ENCODE measurements at places on chromosomes 13 and 19. TPM values are rescaled to one million over a fixed set of nuclear protein-coding genes. Genes with fewer than 3 reads are reported as not detected.

Gene IL4I1
- total RNA-seq, result 0.34 TPM

Gene PDX1
- total RNA-seq, result not detected

Gene KLK2
- total RNA-seq, result not detected

Gene SYT3
- total RNA-seq, result 0.52 TPM

Gene PKN1
- total RNA-seq, result 146 TPM

Gene PNMA8B
- total RNA-seq, result 2.5 TPM

Gene IGFL1
- total RNA-seq, result not detected

Gene SERTM1
- 0.10 TPM for total RNA-seq

Gene CEACAM5
- not detected for total RNA-seq

Gene FCER2
- 0.31 TPM for total RNA-seq

Gene SPIB
- total RNA-seq, result not detected

Gene NUFIP1
- total RNA-seq, result 3.0 TPM

Gene LILRA5
- total RNA-seq, result 3.7 TPM

Gene MAMSTR
- 1.6 TPM for total RNA-seq

Gene MAN2B1
- total RNA-seq, result 55.8 TPM

Gene SYNE4
- total RNA-seq, result not detected

Gene ACP7
- total RNA-seq, result not detected

Gene CACNA1A
- 0.39 TPM for total RNA-seq

Gene MAST1
- total RNA-seq, result 0.29 TPM

Gene ZNF799
- 3.6 TPM for total RNA-seq

Gene ZNF665
- 0.79 TPM for total RNA-seq

Gene SYCN
- not detected for total RNA-seq

Gene ZNF90
- total RNA-seq, result 1.7 TPM

Gene FGF9
- total RNA-seq, result 7.8 TPM

Gene PGLYRP2
- not detected for total RNA-seq

Gene ZNF253
- 8.2 TPM for total RNA-seq

Gene C19orf38
- 1.1 TPM for total RNA-seq

Gene CDC42EP5
- 25.0 TPM for total RNA-seq

Gene PEPD
- 51.7 TPM for total RNA-seq

Gene KLK11
- 2.6 TPM for total RNA-seq
